ENCODE measurements at places on chromosomes 2 and 18.

DNA sequence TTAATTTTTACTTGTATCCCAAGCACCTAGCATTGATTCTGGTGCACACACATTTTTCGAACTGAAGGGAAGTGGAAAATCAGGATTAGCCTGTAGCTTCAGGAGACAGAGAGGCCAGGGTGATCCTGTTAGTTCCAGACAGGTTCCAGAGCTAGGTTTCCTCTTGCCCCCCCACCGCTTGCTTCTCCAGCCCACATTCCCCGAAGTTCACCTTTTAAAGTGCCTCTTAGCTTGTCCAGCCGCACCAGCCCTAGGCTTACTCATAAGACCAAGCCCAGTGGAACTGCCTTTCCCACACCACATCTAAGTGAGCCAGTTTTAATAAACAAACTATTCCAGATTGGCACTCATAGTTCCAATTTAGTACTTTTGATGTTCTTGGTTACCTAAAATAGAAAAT is 898.6 kb upstream of the KLHL29 start:
- DNase-seq = no peak

- peak; percentile 67 for DNase-seq
These were observed 15.5 kb upstream of the RAB10 start for GRCh38 chr2:26018184-26019055.

DNA sequence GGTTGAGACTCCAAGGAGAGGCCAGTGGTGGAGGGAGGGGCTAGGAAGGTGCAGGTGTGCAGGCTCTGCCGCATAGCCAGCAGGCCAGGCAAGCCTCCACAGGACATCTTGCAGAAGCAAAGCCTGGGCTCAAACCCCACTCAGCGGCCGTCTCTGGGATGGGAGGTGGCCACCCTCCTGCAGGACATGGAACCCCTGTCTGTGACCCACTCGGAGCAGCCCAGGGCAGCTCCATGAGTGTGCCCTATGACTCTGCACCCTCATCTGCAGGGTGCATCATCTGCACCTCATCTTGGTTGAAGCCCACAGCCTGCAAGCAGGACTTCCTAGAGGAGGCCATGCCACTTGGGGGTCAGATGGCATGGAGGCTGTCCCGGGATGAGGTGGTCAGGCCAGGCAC is 46.3 kb downstream of the GPC1 start:
- DNase-seq = no peak

GRCh38 chr2:165273176-165273575 is 34.0 kb downstream of the SCN2A start:
- DNase-seq = no peak

GRCh38 chr2:47196046-47196445 is 40.9 kb upstream of the STPG4 start:
- no peak for DNase-seq

DNA sequence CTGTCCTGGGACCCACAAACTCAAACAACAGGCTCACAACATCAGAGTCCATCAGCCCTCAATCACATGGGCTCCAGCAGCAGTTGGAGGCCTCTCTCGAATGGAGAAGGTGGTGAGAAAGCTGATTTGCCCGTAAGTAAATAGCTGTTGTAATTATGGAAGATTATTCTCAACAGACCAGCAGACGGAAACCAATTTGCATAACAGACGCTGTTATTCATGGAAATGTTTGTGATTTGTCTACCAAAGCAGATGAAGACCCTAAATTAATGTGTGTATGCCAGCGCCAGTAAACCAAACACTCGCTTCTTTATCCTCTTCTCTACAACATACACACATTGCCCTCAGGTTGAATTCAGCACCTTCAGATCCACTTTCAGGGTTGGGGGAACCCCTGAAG is 23.4 kb upstream of the GALNT14 start:
- no peak for DNase-seq

- peak; percentile 66 for DNase-seq
These were observed 40.5 kb upstream of the ACTR2 start for GRCh38 chr2:65186872-65187851.

- DNase-seq = no peak
These were observed 184.0 kb downstream of the FIGN start for GRCh38 chr2:163551616-163552373.

GRCh38 chr18:53906681-53907080 is 317.8 kb downstream of the MBD2 start:
- no peak for DNase-seq

DNA sequence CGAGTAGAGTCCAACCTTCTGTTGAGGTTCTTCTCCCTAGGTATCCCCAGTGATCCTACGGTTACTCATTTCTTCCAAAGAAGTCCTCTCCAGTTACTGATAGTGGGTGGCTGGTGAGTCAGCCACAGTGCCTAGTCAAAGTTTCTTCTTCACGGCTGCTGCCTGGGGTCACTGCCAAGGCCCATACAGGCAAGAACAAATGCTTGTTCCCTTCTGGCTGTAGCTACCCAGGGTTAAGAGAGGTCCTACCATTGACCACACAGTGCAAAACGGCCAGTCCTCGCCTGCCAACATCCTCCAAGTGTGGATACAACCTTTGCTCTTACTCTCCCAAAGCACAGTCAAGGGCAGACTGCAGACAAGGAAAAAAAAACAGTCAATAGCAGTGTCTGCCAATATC is 2.9 kb upstream of the PTPN4 start:
- no peak for DNase-seq

DNA sequence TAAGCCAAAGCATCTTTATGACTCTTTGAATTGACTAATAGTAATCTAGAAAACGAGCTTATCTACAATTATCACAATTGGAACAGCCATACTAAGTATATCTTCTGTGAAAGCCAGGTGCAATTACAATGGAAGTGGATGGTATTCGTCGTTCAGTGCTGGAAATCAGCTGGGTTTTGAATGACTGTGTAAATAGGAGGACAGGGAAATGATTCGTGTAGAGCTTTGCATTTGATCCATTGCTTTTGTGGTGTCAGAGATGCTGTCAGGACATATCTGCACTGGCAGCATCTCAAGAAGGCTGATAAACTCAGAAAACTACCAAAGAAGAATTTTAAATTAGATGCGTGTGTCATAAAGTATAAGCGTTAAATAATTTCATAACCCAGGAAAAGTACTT is 187.1 kb downstream of the ZNF407 start:
- no peak for DNase-seq

DNA sequence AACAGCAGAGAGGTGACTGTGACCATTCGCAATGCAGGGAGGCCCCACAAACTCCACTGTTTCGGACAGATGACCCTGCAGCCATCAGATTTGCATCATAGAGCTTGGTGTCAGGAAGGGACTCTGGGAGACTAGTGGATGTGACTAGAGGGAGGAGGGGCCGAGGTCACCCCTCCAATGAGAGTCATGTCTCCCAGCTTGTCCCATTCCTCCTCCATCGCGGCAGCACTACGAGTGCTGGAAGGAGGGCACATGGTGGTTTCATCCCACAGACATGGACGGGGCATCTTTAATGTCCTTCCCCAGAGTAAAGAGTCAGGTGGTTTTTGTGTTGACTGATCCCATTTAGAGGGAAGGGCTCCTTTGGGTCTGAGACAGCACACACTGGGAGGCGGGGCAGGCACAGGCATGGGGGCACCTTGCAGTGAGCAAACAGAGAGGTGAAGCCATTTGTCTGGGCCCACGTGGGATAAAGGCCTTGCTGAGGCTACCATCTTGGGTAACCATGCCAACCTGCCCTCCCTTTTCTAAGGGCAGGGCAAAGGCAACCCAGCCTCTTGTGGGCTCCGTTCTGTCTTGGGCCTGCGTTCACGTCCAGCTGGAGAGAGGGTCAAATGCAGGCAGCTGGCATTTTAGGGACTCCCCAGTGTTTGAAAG is 208.1 kb downstream of the ASB1 start:
- no peak for DNase-seq

- DNase-seq = no peak
These were observed 1.6 kb downstream of the KANSL1L start for GRCh38 chr2:210169516-210170195.

GRCh38 chr2:11254100-11254536 is 90.3 kb downstream of the ROCK2 start:
- no peak for DNase-seq

- DNase-seq = no peak
These were observed 92.7 kb downstream of the FAM124B start for GRCh38 chr2:224309176-224309575.

DNA sequence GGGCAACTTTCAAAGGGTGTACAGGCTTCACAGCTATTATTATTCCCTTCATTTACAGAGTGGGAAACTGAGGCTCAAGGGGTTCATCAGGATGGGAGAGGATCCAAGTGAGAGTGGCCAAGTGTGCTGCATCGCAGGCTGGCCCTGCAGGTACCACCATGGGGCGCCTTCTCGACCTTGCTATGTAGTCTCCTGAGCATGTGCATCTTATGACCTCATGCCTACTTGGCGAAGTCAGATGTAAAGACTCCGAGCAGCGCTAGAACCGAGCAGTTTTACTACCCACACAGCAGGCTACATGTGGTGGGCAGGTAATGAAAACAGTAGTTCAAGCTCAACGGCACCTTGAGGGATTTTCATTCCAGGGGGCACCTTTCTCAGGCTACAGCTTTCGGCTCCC is 42.0 kb downstream of the TFCP2L1 start:
- DNase-seq = no peak

DNA sequence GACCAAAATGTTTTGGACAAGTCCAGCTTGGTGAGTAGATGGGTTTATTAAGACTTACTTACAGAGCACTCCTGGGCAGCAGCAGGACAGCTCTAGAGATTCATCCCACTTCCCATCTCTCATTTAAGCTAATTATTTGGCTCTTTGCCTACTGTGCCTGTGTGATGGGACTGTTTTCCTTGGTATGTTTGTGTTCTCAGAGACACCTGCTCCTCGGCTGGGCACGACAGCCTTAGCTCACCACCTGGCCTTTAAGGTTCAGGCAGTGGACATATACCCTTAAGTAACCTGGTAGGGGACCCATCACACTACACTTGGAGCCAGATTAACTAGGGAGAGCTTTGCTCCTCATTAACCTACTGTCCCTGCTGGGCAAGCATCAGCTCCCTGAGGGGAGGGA is 41.7 kb upstream of the EFEMP1 start:
- no peak for DNase-seq

DNA sequence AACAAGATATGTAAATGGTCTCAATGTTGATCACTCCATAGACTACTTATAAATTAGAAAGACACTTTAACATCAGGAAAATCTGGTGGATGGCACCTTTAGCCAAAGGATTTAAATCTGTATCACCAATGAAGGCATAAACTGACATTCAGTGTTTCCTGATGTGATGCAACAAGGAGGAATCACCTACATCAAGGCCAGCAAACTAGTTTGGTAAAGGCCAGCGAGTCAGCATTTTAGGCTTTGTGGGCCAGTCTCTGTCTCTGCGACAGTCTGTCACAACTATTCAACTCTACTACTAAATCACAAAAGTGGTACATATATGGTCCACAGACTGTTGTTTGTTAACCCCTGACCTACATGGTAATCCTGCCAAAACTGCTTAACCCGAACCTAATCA is 33.3 kb downstream of the C2orf76 start:
- no peak for DNase-seq

GRCh38 chr2:75276093-75277029 is 77.0 kb upstream of the TACR1 start:
- no peak for DNase-seq

- DNase-seq = no peak
These were observed 130.5 kb downstream of the DYSF start for GRCh38 chr2:71583876-71584275.

- DNase-seq = no peak
These were observed 22.5 kb downstream of the CAVIN2 start for GRCh38 chr2:191824398-191824797.

GRCh38 chr2:132489150-132489549 is 72.5 kb downstream of the GPR39 start:
- DNase-seq = no peak

GRCh38 chr2:9778012-9778411 is 65.3 kb upstream of the TAF1B start:
- DNase-seq = no peak

- no peak for DNase-seq
These were observed 367.0 kb upstream of the FANCL start for GRCh38 chr2:58608146-58608545.

DNA sequence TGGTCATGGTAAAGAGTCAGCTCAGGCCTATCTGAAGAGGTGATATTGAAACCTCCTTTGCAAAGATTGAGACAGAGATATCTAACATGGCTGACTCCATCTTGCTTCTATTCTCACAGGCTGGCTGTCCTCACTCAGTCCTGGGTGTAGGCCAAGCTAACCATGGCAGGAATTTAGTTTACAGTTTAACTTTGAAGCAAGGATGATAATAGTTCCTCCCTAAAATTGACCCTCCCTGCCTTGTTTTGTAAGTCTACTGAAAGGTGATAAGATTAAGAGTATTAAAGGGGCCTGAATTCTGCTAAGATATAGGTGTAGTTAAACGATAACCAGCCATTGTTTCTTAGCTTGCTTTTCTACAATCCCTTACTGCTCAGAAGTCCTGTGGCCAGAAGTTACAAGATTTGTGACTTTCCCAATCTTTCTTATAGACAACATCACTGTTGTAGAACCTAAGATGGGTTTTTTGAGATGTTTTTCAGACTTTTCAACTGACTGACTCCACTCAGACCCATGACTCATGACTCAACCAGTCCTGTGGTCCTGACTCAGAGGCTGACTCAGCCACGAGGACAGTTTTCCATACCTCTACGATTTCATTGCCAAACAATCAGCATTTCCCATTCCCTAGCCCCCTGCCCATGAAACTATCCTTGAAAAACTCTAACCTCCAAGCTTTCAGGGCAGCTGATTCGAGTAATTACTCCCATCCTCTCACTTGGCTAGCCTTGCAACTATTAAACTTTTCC is 195.7 kb upstream of the SESTD1 start:
- no peak for DNase-seq

- no peak for DNase-seq
These were observed 148.6 kb downstream of the HAUS1 start for GRCh38 chr18:46252759-46253158.

GRCh38 chr2:129661935-129662334 is 317.5 kb upstream of the RAB6C start:
- no peak for DNase-seq

DNA sequence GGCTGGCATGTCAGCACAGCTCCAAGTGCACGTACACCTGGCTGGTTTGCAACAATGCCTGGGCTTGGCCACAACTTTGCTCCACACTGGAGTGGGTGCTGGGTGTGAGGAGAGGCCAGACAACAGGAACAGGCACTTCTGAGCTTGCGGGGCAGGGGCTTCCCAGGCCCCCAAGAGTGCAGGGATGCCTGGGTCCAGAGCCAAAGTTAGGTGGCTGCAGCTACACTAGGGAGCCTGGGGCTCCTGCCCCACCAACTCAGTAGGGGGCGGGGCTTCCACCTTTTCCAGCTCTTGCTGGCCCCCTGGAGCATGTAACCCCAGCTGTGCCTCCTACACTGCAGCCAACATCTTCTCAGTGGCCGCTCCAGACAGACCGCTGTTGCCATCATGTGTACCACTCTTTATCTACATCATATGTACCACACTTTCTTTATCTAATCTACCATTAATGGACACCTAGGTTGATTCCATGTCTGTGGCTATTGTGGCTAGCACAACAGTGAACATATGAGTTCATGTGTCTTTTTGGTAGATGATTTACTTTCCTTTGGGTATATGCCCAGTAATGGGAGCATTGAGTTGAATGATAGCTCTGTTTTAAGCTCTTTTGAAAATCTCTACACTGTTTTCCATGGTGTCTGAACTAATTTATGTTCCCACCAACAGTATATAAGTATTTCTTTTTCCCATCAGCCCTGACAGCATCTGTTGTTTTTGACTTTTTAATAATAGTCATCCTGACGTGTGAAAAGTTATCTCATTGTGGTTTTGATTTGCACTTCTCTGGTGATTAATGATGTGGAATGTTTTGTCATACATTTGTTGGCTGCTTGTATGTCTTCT is 87.9 kb downstream of the ZNF804A start:
- DNase-seq = no peak
